ENCODE measurements at places on chromosomes 3 and 15.

- DNase-seq, result no peak
These were observed 40.9 kb downstream of the ACAP2 start for GRCh38 chr3:195401943-195402342.

DNA sequence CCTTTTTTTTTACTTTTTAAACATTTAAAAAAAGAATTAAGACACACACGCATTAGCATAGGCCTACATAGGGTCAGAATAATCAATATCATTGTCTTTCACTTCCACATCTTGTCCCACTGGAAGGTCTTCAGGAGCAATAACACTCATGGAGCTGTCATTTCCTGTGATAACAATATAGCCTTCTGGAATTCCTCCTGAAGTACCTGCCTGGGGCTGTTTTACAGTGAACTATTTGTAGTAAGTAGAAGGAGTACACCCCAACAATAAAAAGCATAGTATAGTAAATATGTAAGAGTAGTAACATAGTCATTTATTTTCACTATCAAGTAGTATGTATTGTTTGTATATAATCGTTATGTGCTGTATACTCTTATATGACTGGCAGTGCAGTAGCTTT is 19.5 kb upstream of the CLDN18 start:
- DNase-seq, result no peak

GRCh38 chr15:34314491-34315490 is 22.8 kb downstream of the SLC12A6 start:
- DNase-seq, result no peak

DNA sequence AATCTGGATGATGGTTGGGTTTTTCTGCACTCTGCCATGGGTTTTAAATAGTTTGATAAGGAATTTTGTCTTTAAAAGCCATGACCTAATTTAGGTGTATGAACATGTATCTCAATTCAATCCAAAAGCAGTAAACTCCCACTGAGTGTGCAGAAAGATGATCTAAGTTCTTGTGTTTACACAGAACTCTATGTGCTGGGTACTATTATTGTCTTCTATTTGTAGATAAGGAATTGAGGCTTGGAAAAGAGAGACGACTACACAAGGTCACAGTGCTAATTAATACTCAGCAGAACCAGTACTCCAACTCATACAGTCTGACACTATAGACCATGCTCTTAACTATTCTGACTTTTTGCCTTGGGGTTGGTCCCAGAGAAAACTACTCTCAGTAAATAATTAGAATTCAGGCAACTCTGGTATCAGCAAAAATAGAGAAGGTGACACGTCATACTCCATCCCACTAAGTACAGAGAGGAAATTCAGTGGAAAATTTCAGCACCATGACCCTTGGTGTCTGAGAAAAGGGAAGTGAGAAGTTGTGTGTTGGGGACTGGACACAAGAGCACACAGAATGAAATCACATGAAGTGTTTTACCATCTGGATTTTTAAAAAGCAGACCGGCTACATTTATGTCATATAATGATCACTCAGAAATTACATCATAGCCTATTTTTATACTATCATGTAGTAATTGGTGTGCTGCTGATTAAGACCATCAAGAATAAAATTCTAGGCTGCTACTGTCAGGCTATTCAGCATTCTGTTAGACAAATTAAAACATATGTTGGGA is 18.3 kb upstream of the MYH15 start:
- no peak for DNase-seq

- DNase-seq, result no peak
These were observed 3.4 kb upstream of the LMLN start for GRCh38 chr3:197956626-197956988.

DNA sequence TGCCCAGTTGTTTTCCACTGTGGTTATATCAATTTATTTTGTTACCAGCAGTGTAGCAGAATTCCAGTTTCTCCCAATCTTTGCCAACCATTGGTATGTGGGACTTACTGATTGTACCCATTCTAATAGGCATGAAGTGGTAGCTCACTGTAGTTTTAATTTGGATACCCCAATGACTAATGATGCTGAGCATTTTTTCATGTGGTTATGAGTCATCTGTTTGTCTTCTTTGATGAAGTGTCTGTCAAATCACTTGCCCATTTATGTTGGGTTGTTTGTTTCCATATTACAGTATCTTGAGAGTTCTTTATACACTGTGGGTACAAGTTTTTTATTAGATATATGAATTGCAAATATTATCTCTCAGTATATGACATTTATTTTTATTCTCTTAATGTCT is 644.3 kb downstream of the NR2F2 start:
- DNase-seq, result no peak

GRCh38 chr3:11583235-11583634 is 60.5 kb downstream of the VGLL4 start:
- DNase-seq, result no peak

GRCh38 chr15:69973102-69973714 is 124.5 kb downstream of the TLE3 start:
- DNase-seq, result no peak

DNA sequence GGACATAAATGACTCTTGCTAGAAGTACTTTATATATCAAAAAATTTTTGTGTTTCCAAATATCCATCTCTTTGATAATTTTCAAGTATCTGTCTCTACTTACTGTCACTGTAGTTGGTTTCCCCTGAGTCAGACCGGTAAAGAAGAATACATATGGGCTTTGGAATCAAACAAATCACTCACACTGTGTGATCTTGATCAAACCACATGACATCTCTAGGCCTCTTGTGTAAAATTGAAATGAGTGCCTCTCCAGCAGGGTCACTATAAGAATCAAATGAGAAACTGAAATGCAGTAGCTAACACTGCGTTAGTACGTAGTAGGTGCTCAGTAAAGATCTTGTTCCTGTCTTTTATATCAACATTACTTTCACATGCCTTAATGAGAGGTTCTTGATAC is 314.6 kb upstream of the STT3B start:
- no peak for DNase-seq

GRCh38 chr15:29835301-29835700 is 13.0 kb upstream of the TJP1 start:
- no peak for DNase-seq

DNA sequence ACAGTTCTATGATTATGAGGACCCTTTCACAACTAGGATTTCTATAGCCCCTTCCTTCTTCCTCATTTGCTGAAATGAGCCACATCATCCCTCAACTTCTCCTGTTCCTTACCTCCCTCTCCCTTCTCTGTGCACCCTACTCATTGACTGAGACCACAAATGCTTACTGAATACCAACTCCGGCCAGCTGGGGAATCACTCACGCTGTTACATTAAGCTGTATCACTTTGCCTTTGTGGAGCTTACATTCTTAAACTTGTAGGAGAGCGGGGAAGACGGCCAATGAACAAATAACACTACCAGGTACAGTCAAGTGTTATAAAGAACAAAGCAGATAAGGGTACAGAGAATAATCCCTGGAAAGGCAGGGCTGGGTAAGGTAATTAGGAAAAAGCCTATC is 5.7 kb downstream of the SUCLG2 start:
- DNase-seq, result no peak

DNA sequence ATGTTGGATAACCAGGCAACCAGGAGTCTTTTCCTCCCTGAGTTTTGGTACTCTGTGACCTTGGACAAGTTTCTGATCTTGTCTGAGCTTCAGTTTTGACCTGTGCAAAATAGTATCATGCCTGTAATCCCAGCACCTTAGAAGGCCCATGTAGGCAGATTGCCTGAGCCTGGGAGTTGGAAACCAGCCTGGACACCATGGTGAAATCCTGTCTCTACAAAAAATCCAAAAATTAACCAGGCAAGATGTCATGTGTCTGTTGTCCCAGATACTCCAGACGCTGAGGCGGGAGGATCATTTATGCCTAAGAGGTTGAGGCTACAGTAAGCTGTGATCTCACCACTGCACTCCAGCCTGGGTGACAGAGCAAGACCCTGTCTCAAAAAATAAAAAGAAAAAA is 114.8 kb downstream of the IL12A start:
- DNase-seq, result no peak

GRCh38 chr3:161031134-161031533 is 74.0 kb downstream of the B3GALNT1 start:
- DNase-seq, result no peak

GRCh38 chr3:112486811-112487505 is 12.3 kb downstream of the BTLA start:
- no peak for DNase-seq

DNA sequence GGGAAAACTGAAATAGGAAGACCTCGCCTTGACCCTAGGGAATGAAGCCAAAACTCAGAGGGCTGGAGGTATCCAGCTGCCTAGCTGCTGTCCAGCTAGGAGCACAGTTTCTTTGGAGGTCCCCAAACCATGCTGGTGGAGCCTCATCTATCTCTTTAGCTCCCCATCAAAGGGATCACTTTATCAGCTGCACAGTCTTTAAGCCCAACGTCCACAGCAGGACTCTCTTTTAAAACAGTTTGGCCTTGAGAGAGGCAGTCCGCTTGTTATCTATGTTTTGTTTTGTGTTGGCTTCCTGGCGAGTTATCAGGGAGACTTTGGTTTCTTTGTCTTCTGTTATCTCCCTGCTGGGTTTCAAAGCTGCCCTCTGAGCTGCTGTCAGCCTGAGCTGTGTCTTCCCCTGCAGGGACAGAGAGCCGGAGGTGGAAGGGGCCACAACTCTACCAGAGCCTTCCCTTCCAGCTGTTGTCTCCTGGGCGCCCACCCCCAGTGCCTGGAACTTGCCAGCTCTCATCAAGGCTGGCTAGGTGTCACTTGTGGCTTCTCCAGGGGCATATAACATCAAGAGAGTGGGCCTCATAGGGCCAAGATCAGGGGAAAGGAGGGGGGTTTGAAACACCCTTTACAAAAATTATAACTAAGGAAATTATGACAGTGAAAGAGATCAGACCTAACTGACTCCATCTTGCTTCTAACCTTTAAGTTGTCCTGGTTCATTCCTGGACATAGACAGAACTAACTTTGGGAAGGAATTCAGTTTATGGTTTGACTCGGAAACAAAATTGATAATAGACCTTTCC is 61.4 kb upstream of the C15orf39 start:
- DNase-seq, result no peak

DNA sequence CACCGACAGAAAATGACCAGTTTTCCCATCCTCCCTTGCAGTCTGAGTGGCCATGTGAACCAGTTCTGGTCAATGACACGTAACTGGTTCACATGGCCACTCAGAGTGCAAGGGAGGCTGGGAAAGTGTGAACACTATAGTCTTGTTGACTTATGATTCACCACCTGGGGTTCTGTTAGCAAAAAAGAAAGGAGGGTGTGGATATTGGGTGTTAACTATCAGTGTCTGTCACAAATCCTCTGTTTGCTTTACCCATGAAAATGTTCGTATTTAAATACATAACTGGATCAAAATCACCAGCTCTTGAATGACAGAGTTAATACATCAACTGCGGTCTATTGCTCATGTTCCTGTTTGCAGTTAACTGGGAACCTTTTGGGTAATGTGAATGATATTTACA is 92.3 kb downstream of the ADAMTSL3 start:
- DNase-seq, result no peak

GRCh38 chr3:124257336-124257864 is 265.5 kb upstream of the ROPN1 start:
- no peak for DNase-seq

GRCh38 chr15:40287968-40288367 is 5.1 kb upstream of the ANKRD63 start:
- no peak for DNase-seq

GRCh38 chr3:156461889-156462288 is 93.0 kb downstream of the SSR3 start:
- no peak for DNase-seq

- no peak for DNase-seq
These were observed 208.7 kb downstream of the VGLL3 start for GRCh38 chr3:86782286-86782685.

GRCh38 chr3:18403061-18403460 is 22.1 kb downstream of the SATB1 start:
- DNase-seq, result no peak

DNA sequence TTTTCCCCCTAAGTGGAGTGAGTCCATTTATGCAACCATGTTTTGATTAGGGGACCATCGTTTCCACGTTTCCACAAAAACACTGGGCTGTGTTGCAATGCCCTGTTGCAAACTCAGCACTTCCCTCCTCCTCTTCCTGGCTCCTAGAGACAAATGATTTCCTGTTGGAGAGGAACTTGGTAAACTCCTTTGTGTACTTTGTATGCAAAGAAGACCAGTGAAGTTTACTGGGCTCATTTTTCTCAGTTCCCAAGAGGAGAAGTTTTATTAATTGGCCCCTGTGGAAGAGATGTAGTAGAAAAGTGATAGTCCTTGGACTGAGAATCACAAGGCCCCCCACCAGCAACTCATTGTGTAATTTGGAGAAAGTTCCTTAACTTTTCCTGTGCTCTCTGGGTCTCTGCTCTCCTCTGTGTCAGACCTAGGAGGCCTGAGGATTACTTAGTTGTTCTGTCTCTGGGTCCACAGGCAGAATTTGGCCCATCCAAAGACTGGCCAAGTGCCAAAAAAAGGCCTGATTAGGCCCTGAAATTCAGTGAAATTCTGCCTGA is 95.0 kb downstream of the ATG7 start:
- DNase-seq, result peak; percentile 53

Measured in endothelial cell (in vitro differentiated cells).